ENCODE measurements at places on chromosomes 12 and 14.

DNA sequence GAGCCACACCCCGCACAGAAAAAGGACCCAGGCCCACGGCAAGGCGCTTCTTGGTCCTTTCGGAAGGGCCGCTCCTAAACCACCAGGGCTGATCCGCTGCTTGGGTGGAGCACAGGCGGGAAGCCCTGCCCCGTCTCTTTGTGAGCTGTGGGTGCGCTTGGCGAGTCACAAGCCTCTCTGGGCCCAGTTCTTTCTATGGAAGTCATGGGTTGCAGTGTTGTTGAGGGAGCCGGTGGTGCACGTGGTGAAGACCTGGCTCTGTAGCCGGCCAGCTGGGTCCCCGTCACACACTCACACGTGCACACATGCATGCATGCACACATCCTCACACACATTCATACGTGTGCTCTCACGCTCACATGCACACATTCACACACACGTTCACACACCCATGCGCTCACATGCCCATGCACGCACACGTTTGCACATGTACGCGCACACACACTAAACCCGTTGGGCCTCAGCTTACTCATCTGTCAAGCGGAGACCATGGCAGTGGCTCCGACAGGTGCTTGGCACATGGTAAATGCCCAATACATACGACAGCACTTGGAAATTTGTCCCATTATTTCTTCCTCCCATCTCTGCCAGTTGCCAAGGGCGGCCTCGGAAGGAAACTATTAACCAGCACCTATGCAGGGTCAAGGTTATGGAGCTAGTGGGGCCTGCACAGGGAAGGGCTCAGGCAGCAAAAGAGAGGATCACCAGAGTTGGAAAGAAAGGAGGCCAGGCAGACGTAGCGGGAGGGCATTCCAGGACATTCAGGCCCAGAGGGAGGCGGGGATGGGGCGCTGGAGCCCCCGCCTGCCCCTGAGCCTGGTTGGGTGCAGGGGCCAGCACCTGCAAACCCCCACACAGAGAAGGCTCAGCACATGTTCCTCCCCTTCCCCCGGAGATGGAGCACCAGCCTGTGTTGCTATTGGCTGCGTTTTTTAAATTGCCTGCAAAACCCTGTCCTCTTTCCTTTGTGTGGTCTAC, 96.9 kb downstream of the SETD3 start:
- no peak for DNase-seq

DNA sequence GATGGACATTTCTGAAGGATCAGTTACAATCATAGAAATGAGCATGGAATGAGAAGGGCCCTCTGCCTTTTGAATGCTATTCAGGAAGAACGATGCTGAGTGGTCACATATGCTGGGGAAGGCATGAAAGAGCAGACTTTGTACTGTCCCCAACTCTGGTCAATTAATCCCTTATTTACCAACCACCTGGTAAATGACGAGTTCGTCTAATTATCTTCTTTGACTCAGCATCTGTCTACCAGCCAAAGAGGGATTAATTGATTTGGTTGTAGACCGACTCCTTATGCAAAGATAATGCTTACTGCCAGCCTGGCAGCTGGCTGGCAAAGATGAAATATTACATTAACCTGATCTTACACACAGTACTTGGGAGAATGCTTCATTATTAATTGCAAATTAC, 152.2 kb downstream of the CHST11 start:
- DNase-seq: no peak

- DNase-seq: no peak
These were observed 18.0 kb downstream of the PLEKHH1 start for GRCh38 chr14:67551123-67551522.

- no peak for DNase-seq
These were observed 54.0 kb upstream of the ATP2B1 start for GRCh38 chr12:89762498-89763170.

- no peak for DNase-seq
These were observed 70.2 kb downstream of the TUNAR start for GRCh38 chr14:95946867-95947266.

Measured in activated CD8-positive, alpha-beta memory T cell treated with anti-CD3 and anti-CD28 coated beads for 24 hours (primary cell).